ENCODE measurements at places on chromosomes 2 and 18.

GRCh38 chr2:101120124-101120996, 30.8 kb downstream of the TBC1D8 start:
- DNase-seq, result no peak

GRCh38 chr18:30616414-30616813, 426.1 kb downstream of the DSC3 start:
- DNase-seq, result no peak

DNA sequence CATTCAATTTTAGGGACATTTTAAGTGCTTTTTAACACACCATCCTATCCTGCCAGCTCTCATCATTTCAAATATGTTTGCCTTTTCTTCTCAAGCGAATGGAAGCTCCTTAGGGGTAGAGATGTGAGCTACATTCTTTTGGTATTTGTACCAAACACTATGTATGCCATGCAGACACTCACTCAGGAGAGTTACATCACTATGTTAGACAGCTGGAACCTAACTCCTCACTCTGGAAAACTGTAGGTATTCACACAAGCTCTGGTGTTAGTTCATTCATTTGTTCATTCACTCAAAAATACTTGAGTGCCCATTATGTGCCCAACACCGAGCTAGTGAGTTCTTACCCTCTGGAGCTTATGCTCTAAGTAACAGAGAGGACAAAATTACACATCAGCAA, 26.4 kb upstream of the RNU4ATAC start:
- no peak for DNase-seq

DNA sequence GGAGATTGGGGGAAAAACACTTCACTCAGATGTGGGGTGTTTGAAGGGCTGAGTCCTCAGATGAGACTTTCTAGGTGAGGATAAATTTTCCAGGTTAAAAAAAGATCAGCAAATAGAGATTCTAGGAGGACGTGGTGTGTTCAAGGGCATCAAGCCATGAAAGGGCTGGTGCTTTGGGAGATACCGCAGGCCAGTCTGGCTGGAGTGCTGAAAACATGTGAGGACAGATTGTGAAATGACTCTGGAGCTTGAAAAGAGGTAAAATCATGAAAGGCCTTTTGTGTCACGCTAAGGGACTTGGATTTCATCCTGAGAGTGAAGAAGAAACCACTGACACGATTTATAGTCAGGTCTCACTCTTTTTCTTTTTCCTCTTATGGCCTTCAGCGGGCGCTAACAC, 320.5 kb downstream of the DPP10 start:
- DNase-seq, result no peak

GRCh38 chr2:116582850-116583249, 1231.6 kb upstream of the DDX18 start:
- DNase-seq, result no peak

- DNase-seq, result no peak
Measured at GRCh38 chr18:52334896-52335295, 5.1 kb upstream of the DCC start.
